ENCODE measurements at places on chromosomes 11 and 22.

- no peak for DNase-seq
Observed at GRCh38 chr11:70112017-70112434, 33.9 kb downstream of the ANO1 start.

DNA sequence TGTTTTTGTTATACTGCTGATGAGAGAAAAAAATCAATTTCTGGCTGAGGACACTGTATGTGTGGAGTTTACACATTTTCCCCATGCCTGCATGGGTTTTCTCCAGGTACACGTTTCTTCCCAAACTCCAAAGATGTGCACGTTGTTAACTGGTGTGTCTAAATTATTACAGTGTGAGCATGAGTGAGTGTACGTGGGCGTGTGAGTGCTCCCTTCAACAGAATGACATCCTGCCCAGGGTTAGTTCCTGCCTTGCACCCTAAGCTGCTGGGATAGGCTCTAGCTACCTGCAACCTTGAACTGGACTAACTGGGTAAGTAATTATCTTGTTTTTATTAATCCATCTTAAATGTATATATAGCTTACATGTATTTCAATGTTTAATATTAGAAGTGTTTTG lies 5.5 kb downstream of the NPAT start:
- DNase-seq: peak; percentile 44

- peak; percentile 47 for DNase-seq
Observed at GRCh38 chr11:3859373-3859881, 4.0 kb downstream of the STIM1 start.

DNA sequence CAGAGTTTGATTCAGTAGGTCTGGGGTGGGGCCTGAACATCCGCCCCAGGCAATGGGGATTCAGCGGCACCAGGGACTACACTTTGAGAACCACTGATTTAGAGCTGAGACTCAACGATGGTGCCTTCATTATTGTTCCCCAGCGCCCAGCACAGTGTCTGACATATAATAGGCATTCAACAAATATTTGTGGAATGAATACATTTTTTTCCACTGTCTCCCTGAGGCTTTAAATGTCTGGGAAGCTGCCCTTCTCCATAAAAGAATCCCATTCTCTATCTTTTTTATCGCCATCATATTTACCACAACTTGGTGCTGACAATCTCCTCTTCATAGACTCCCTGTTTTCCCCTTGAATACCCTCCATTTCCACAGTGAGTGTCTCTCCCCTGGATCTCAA lies 23.6 kb upstream of the LMO2 start:
- no peak for DNase-seq

GRCh38 chr11:25925359-25925758 lies 406.6 kb upstream of the ANO3 start:
- DNase-seq: no peak

DNA sequence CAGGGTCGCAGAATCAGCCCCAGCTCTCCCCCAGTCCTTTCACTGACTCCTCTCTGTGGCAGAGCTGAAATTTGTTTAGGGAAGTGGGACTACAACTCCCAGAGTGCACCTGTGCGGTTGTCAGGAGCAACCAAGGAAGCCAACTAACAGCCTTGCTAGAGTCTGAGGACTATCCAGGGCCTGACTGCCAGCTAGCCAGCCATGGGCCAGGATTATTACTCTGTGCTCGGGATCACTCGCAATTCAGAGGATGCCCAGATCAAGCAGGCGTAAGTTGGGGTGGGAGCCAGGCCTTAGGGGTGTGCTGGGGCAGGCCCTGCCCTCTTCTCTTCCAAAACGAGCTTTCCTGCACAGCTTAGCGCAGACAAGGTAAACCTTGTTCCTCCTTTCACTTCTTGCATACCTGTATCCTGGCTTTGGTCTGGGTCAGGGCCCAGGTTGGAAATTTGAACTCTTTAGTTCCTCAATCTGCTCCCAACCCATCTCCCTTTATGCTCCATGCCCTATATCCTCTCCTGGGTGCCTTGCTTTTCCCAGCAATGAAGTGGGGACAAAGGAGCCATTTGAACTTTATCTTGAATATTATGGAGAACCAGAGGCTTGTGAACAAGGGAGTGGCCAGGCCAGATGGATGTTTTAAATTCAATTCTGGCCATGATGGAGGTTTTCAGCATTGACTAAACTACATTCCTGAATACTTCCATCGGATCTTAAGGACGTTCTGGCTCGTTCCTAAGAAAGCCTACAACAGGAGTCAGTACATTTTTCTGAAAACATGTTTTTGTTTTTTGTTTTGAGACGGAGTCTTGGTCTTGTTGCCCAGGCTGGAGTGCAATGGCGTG lies at the start of gene DNAJB13:
DNAJB13 (plus strand) TSS at position 158 of the 842 bp plus-strand sequence; CDS start at position 202, 44 bp downstream.
- no peak for DNase-seq

DNA sequence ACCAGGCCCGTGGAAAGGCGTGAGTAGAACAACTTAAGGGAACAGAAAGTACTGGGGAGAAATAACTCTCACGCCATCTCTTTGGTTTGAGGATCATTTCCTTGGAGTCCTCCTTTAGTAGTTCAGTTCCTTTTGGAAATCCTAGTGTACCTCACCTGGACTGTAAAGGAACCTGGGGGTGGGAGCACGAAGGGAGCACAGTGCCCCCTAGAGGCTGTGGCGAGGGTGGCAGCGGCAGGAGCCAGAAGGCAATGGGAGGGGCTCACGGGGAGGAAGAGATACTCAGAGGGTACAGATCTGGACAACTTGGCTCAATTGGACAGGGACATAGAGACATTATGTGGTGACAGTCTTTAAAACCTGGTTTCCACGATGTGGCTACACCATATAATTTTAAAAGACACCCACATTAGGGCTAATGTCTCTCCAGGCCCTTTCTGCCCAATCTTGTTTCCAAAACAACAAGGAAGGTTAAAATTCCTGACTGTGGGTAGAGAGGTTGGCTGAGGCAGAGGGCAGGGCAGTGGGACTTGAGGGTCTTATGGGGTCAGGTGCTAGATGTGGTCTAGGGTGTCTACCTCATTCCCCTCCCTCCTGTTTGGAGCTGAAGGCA lies 87.0 kb downstream of the CSNK2A3 start:
- peak; percentile 79 for DNase-seq

DNA sequence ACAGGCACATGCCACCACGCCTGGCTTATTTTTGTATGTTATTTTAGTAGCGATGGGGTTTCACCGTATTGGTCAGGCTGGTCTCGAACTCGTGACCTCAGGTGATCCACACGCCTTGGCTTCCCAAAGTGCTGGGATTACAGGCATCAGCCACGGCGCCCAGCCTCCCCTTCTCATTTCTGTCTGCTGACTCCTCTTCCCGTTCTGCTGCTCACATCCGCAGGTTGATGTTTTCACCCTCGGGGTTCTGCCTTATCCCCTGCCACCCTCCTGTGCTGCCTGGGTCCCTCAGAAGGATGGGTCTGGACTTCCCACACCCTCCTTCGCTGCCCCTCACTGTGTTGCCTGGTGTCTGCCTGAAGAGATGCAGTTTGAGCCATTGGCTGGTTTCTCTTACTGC lies 19.2 kb upstream of the VSIG10L2 start:
- no peak for DNase-seq

- DNase-seq: no peak
Observed at GRCh38 chr11:100639140-100639539, 47.9 kb upstream of the ARHGAP42 start.

DNA sequence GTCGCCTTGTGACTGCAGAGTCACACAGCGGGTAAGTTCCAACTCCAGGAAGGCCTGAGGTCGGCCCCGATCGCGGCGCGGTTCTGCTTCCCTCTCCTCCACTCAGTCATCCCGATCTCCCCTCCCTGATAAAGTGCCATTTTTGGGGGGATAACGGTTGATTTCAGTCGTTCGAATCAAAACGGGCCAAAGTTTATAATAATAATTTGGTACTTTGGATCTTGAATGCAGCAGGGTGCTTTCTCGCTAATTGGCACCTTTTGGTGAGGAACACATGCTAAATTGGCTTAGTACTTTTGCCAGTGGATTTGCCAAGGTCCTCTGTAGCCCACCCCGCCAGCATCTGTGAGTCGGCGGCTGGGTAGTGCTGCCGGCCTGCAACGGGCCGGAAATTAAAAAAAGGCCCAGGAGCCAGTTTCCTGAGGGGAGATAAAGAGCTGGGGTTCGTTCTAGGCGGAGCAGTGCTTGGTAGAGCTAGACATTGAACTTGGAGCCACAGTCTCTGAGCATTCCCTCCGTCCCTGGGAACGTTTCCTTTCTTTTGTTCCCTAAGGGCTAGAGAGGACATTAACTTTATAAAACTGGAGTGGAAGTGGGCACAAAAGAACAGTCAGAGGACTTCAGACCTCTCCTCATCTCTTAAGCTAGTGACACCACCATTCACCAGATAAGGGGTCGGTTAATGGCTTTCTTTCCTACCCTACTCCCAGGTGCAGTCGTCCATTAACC lies 997 bp downstream of the UBE2L3 start:
- DNase-seq: peak; percentile 45

DNA sequence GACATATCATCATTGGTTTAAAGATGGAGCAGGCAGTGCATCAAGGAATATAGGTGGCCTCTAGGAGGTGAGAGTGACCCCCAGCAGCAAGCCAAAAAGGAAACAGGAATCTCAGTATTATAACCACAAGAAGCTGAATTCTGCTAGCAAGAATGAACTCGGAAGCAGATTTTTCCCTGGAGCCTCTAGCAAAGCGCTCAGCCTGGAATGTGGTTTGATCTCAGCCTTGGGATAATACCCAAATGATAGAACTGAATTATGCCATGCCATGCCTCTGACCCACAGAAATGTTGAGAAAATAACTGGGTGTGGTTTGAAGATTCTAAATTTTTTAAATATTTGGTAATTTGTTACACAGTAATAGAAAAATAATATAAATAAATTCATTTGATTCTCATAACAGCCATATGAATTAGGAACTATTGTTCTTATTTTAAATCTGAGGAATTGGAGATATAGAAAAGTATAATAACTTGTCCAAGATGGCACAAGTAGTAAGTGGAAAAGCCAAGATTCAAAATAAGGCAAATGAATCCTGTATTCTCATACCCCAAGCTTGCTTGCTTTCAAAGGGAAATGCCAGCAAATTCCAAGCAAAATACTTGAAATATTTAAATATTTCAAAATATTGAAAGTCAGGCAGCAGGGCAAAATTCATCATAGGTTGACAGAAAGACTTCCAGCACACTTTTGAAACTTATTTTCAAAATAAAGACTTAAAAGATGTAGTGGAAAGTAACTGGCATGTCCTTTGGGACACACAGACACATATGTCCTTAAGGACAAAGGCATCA lies 567.4 kb downstream of the KCNA4 start:
- no peak for DNase-seq

DNA sequence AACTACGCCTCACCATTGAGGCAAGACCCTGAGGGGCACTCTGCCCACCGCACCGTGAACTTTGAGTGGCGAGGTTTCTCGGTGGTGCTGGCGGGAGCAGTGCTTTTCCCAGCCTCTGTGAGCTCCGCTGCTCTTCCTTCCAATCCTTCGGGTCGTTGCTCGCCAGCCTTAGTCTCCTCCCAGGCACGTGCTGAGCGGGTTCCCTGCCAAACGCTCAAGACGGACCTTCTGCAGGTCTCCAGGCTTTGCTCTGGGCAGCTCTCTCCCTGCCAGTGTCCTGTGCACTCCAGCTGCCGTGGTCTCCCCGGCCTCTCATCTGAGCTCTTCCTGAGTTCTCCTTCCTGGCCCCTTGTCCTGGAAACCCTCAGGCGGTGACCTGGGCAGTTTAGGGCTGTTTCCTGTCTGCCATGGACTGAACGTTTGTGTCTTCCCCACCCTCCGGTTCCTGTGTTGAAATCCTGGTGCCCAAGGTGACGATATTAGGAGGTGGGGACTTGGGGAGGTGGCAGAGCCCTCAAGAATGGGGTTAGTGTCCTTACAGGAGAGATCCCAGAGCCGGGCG lies 11.2 kb upstream of the MUC6 start:
- DNase-seq: no peak

- DNase-seq: no peak
Observed at GRCh38 chr11:2122222-2122906, 16.8 kb downstream of the IGF2 start.

- no peak for DNase-seq
Observed at GRCh38 chr11:84390441-84391078, 1104.4 kb upstream of the CCDC90B start.

- DNase-seq: no peak
Observed at GRCh38 chr22:34099278-34099677, 179.0 kb upstream of the LARGE1 start.

DNA sequence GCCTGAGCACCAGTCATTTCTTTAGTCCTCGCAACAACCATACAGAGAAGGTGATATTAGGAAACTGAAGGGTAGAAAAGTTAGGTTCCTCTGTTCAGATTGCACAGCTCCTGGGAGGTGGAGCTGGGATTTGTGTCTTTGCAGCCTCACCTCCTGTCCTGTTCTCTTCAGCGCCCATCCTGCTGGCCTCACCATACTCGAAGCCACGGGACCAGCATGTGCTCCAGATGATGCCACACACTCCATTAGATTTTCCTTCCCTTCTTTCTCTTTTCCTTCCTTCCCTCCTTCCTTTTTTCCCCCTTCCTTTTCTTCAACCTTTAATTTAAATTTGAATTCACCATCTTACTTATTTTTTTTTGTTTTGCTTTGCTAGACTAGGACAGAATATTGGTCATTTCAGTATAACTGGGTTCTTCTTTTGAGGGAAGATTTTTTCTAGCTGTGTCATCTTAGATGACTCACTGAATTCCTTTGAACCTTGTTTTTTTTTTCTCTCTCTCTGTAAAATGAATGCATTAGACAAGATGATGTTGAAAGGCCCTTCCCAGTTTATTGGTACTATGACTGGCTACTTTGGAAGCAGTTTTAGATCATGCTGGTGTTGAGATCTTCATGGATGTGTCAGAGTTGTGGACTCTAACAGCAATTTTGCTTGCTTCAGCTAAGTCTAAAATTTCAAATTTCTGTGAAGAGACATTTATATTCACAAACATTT lies 662.5 kb upstream of the TENM4 start:
- no peak for DNase-seq

DNA sequence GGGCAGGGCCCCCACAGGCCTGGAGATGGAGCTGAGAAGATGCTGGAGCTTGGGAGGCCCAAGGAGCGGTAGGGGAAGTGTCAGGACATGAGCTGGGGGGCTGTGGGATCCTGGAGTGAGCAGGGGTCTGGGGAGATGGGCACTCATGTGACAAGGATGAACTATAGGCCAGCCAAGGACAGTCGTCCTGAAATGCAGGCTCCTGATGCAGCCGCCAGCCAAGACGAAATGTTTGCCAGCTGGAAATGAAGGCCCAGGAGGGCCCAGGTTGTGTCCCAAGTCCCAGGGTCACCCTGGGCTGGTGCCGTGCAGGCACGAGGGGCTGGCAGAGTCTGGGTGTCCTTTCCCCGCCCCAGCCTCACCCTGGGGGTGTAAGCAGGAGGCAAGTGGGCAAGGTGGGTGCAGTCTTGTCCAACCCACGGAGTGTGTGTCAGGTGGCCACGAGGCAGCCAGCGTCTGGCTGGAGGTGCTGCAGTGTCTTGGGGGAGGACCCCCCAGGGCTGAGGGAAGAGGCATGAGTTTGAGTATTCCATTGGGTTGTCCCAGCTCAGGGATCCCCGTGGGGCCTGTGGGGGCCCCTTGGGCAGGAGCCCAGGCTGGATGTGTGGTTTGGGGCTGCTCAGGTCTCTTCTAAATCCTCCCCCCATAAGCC lies 21.4 kb downstream of the MRGPRG start:
- no peak for DNase-seq

GRCh38 chr11:30258679-30259078 lies 27.9 kb downstream of the FSHB start:
- DNase-seq: no peak
